ENCODE measurements at places on chromosomes 16 and 17. TPM values are rescaled to one million over a fixed set of nuclear protein-coding genes. Genes with fewer than 3 reads are reported as not detected.

DNA sequence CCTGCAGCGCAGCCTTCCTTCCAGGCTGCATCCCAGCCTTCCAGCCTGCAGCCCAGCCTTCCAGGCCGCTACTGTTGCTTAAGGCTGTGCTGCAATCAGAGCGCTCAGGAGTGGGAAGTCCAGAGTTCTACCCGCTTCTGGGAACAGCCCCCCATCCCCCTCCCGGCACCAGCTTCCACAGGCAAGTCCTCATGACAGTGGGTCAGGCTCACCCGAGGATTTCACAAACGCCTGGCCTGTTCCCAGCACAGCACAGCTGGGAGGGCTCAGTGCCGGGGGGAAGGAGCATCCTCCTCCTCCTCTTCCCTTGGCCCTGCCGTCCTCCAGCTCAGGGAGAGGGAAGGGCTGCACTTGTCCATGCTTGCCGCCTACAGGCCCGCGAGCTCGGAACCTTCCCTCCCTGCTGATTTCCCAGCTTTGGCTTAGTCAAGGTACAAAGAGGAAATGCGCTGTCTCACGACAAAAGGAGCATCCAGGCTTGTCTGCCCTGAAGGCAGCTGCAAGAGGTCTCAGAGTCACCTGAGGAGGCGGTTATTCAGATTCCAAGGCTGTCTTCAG is 8.3 kb downstream of the SOCS3 start:
- peaks cover 24% of the 10 kb centered on the region for H3K36me3 ChIP-seq
- H3K27me3 ChIP-seq = no peaks in the 10 kb centered on the region
- DNase-seq = no peak
- peak overlapping the region; percentile 41 for H3K27ac ChIP-seq
- H3K4me3 ChIP-seq = no peak overlapping the region

GRCh38 chr16:46746821-46747776 is 1.0 kb downstream of the MYLK3 start:
- no peak overlapping the region for H3K4me3 ChIP-seq
- H3K27me3 ChIP-seq = no peaks in the 10 kb centered on the region
- peaks cover 4% of the 10 kb centered on the region for H3K4me1 ChIP-seq
- H3K36me3 ChIP-seq = no peaks in the 10 kb centered on the region
- no peak overlapping the region for H3K27ac ChIP-seq

DNA sequence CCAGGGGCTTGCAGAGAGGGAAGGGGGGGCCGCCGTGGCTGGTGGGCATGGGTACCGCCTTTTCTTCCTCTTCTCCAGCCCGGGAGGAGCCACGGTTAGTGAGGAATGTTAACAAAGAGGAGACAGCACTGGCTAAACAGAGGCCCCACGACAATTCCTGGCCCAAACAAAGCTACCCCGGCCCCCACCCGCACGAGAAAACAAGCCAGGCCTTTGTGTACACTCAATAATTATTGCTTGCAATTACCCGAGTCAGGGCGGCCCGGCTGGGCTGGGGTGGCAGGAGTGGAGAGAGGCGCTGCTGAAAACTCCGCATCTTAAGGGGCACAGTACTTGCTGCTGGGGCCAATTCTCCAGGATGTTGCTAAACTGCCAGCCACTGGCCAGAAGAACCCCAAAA is 56.4 kb downstream of the IRX5 start:
- no peak overlapping the region for H3K27ac ChIP-seq
- H3K4me1 ChIP-seq = no peaks in the 10 kb centered on the region
- H3K36me3 ChIP-seq = no peaks in the 10 kb centered on the region

DNA sequence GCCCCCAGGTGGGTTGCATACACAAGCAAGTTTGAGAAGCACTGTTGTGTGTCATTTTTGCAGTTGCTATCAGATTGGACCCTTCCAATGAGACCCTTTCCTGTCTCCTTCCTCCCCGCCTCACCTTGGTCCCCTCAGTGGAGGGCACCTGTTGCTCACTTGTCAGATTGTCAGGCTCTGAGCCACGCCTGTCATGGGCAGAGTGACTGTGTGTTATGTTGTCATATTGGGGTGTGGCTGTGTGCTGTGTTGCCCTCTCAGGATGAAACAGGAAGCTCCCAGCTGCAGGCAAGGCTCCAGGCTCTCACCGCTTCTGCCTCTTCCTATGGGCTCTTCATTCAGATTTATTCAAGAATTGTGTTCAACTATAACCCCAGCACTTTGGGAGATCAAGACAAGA is 302.9 kb downstream of the CPPED1 start:
- peak overlapping the region; percentile 48 for H3K27ac ChIP-seq
- no peak overlapping the region for H3K4me3 ChIP-seq
- H3K27me3 ChIP-seq = no peaks in the 10 kb centered on the region
- no peaks in the 10 kb centered on the region for H3K36me3 ChIP-seq
- DNase-seq = peak; percentile 58

DNA sequence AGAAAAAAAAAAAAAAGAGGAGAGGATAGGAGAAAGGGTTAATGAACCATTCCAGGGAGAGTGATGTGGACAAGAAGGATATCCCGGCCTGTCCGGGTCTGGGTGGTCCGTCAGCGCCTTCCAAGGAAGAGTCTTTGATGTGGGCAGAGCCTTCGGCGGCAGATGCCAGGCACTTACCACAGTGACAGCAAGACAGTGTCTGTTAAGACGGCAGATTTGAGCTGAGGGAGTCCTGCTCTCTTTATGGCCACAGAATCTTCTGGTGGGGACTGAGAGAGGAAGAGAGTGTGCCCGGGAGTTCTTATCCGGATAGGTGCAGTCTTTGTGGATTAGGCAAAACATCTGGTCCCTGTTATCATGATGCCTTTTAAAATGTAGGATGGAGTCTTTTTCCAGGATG is 95.2 kb downstream of the ZDHHC7 start:
- H3K27ac ChIP-seq = no peak overlapping the region
- H3K4me1 ChIP-seq = no peaks in the 10 kb centered on the region
- peaks cover 28% of the 10 kb centered on the region for H3K27me3 ChIP-seq
- DNase-seq = no peak
- no peaks in the 10 kb centered on the region for H3K36me3 ChIP-seq

- H3K27me3 ChIP-seq = no peaks in the 10 kb centered on the region
- no peak overlapping the region for H3K27ac ChIP-seq
- no peak overlapping the region for H3K4me3 ChIP-seq
- H3K36me3 ChIP-seq = no peaks in the 10 kb centered on the region
Observed at GRCh38 chr17:29248845-29249244, 2.2 kb downstream of the CRYBA1 start.

The ABCA10 gene
- total RNA-seq = 0.24 TPM

The COL1A1 gene
- 2.0 TPM for total RNA-seq

Measured in activated CD4-positive, alpha-beta T cell treated with anti-CD3 and anti-CD28 coated beads, Interleukin-2, amount 10 ng/mL, durations not matched to agents 24 days and 14 days (primary cell).